Stimulated activated CD4-positive, alpha-beta T cell treated with anti-CD3 and anti-CD28 coated beads, Interleukin-12 subunit alpha, Interleukin-12 subunit beta, amount 100 ng/mL, for 24 hours (primary cell): ENCODE measurements at places on chromosomes 2 and 18.

DNA sequence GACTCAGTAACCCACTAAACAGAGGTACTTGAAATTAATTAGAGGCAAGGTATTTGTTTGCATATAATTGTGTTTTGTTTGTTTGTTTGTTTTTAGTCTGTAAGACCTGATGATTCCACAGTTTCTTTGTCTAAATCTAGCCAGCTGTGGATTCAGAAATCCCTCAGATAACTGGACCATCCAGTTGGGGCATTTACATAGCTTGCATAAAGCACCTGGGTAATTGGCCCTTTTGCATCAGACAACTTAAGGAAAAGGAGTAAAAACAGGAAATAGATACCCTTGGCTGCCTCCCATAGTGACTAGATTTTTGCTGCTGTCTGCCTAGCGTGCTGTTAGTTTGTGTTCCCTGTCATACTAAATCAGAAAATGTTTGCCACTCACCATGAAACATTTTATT, 46.6 kb upstream of the XIRP2 start:
- DNase-seq: no peak

DNA sequence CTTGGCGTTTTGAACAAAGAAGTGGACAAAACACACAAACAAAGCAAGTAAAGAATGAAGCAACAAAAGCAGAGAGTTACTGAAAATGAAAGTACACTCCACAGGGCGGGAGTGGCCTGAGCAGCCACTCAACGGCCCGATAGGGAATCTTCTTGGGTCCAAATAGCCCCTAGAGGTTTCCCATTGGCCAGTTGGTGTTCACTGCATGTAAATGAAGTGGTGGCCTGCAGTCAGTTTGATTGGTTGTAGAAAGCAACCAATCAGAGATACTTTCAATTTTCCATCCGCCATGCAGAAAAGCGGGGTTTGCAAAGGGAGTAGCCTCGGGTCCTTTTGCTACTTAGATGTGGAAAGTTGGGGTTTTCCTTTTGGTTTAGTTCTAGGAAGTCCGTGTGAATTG, 31.6 kb downstream of the CYBRD1 start:
- no peak for DNase-seq

DNA sequence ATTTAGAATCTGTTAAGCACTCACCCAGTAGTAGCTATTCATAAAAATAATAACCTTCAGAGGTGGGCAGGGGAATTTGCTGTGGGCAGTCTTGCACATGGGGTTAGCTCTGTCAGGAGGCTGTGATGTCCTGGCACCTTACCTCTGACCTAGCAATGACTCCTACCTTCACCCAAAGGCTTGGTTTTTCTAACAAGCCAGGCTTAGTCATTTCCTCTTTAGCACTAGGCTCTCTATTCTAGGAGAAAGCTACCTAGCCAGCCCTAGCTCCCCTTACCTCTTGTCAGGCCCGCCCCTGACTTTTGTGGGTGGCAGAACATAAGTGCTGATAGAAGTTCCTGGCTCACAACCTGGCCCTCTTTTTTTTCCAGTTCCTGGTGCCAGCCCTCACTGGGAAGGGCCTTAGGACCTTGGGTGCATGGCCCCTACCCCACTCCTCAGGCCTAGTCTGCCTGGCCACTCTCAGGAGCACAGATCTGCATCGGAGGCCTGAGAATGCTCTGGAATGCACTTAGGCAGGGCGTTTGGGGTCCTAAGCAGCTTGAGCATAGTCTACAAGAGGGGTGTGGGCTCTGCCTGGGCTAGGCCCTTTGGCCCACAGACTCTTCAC, 17.7 kb downstream of the CPLX4 start:
- DNase-seq: no peak

- DNase-seq: no peak
Measured at GRCh38 chr18:79136742-79137141, 67.5 kb downstream of the ATP9B start.

DNA sequence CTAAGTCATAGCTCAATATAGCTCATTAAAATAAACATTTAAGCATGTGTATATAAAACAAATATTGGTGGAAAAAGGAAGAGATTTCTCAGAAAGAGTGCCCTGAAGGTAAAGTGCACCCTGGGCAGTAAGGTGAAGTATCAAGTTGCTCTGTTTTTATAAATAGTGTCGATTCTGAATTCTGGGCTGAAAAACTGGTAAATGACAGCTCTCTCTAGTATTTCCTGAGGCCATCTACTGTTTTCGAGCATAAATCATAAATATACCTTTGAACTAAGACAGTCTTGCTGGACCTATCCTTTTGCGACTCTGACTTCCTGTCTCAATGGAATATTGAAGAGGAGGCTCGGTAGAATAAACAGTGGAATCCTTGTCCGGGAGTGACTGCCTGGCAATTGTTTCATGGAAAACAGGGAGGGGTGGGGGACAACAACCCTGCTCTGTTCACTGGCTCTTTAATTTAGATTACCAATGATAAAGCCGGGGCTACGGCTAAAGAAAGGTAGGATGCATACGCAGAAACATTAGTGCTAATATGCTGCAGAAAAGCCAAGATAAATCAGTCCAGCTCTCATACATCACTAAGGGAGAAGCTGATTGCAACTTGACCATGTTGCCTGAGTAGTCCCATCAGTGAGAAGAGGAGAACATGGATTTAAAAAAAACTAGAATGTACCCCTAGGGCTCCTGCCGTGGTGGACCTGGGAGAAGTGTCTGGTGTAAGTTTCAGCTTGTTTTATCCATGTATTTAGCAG, 124.1 kb downstream of the RAPGEF4 start:
- no peak for DNase-seq

- DNase-seq: no peak
Measured at GRCh38 chr2:17520761-17521160, 2.5 kb upstream of the RAD51AP2 start.

DNA sequence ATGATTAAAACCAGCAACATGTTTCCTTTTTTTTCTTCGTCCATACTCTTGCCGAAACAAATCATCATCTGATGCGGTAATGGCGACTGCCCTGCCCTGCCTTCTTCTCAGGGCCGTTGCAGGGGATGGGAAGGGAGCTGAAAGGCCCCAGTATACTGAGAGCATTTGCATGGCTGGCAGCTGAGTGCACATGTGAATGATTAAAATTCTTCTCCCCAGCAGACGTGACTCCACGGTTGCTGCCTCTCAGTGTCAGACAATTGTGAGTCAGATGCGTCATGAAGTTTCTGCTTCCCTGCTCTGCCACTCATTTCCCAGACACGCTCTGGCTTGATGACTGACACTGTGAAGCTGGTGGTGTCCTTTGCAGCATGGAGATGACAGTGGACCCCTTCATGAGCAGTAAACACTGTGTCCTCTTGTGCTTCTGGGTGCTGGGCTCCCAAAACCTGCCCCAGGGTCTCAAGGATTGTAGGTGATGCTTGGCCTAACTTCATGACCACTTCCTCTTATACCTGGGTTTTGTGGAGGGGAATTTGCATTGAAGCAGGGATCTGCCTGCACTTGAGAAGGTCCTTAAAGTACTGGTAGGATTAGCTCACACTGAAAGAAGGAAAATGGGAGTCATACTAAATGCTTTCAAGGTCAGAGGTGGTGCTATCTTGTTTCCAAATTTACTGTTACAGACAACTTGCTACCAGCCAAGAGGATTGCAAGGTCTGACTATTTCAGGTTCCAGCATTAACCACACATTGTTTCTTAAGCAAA, 222.5 kb upstream of the COPS8 start:
- no peak for DNase-seq

GRCh38 chr2:120574620-120575019, 161.0 kb upstream of the GLI2 start:
- DNase-seq: no peak

DNA sequence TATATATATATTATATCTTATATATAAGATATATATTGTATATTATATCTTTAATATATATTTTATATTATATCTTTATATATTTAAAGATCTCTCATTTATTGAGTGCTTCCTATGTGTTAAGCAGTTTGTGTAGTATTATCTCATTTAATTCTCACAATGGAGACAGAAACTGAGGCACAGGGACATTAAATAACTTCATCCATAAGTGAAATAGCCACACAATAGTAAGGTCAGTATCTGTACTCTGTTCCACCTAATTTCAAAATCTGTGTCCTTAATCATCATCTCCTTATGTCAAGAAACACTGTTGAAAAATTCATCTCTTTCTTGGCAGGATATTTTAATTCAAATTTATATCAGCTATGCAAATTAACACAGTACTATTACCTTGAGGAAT, 52.8 kb upstream of the CD302 start:
- no peak for DNase-seq

DNA sequence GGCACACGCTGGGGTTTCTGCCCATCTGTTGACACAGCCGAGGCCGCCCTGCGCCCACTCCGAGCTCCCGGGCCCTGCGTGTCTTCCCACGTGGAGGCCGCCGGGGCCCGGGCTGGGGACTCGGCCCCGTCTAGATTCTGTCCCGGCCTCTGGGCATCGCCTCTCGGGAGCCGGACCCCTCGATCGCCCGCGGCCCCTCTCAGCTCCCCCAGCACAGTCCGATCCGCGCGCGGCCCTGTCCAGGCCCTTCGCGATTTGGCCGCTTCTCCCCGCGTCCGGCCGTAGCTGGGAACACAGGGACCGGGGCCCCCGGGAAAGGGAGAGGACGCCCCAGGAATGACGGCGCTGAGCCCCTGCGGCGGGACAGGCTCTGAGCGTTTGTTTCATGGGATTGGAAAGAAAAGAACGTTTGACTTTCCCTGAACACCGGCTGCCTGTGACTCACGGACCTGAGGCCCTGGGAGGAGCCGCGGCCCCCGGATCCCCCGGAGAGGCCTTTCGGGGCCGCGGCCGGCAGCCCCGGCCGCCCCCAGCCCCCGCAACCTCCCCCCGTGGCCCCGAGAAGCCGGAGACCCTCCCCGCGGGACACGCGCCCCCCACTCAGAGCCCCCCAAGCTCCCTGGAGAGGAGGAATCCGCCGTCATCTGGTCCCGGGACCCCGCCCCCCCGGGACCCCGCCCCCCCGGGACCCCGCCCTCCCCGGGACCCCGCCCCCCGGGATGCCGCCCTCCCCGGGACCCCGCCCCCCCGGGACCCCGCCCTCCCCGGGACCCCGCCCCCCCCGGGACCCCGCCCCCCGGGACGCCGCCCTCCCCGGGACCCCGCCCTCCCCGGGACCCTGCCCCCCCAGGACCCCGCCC, 62.7 kb upstream of the CTDP1 start:
- no peak for DNase-seq

DNA sequence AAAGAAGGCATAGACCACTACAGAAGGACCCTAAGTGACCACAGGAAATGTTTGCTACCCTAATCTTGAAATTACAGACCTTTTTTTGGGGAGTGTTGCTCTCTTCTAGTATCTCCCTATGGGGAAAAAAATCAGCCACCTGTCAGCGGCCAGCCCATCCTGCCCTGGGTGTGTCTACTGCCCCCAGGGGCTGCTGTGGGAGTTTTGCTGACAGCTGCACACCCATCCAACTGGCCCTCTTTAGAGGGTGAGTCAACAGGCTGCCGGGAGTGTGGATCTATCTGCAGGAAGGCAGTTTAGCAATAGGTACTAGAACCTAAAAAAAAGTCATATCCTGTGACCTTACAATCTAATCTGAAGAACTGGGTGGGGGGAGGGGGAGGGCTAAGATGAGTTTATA, 796 bp upstream of the DYSF start:
- DNase-seq: no peak
